Left ventricle myocardium inferior (tissue), 1 donor: ENCODE measurements at places on chromosomes 4 and X. TPM values are rescaled to one million over a fixed set of nuclear protein-coding genes. Genes with fewer than 3 reads are reported as not detected.
A peak's percentile ranks its signal among the peaks of the same experiment; 100 is the strongest.

Gene LRP2BP
- total RNA-seq = 2.8 TPM

Gene SMIM14
- total RNA-seq = 11.4 TPM

Gene AP1S2
- total RNA-seq = 143 TPM

Gene GPM6B
- 4.5 TPM for total RNA-seq

Gene MTNR1A
- not detected for total RNA-seq

Gene ZMAT1
- total RNA-seq = 5.6 TPM

Gene PPID
- total RNA-seq = 39.2 TPM

DNA sequence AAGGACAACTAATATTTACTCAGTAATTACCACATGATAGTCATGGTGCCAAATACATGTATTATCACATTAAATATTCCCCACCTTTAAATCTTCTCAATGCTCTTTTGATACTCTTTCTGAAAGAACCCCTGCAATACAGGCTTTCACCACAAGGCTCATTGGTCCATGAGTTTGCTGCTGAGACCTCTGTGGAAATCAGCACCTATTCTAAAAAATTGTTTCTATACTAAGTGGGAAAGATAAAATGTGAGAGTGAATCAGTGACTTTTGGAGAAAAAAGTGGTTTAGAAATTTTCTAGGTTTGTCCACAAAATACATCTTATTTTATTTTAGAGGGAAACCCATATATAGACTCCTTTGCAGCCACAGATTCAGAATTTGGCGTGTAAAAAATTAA is 257.3 kb downstream of the ZIC3 start:
- H3K4me1 ChIP-seq = no peaks in the 10 kb centered on the region
- DNase-seq = no peak
- no peak overlapping the region for H3K27ac ChIP-seq

- H3K27ac ChIP-seq = peak overlapping the region; percentile 82
- no peak for DNase-seq
- peaks cover 32% of the 10 kb centered on the region for H3K4me1 ChIP-seq
- no peaks in the 10 kb centered on the region for H3K27me3 ChIP-seq
- H3K36me3 ChIP-seq = no peaks in the 10 kb centered on the region
- no peak overlapping the region for H3K4me3 ChIP-seq
Measured at GRCh38 chr4:121594796-121595526, 101.8 kb downstream of the ANXA5 start.

DNA sequence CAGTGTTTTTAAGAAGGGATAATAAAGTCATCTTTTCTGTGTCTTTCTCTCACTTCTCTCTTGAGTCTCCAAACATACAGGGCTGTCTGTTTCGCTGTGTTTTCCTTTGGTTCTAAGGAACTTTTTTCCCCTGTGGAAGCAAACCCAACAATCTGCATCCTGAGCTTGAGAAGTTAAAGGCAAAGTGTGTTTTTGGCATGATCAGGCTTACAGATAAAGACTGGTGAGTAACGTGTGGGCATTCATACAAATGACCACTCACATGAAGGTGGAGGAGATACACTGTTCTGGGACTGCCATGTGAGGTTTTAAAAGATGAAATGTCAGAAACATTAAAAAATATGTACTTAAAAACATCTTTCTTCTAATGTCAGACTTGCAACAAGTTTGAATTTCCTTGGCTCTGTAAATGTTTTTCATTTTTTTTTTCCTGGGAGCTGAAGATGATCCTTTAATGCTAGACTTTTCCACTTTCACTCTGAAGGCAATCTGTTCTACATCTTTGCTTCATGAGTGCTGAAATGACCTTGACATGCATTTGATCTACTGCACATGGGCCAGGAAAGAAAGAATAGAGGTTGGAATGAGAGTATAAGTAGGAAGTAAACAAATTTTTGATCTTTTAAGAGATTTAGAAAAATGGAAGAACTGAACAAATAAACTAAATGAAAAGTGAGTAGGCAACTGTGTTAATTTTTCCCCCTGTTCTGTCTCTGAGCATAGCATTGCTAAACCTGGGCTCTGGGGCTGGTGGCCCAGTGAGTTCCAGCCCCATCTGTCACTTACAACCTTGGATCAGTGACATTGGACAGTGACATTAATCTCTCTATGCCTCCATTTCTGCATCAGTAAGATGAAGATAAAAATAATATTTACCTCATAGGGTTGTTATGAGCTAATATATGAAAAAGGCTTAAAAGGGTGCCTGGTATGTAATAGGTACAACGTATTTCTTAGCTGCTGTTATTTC is 151.1 kb upstream of the TBC1D9 start:
- H3K36me3 ChIP-seq = no peaks in the 10 kb centered on the region
- no peaks in the 10 kb centered on the region for H3K27me3 ChIP-seq
- H3K4me1 ChIP-seq = peaks cover 45% of the 10 kb centered on the region
- no peak overlapping the region for H3K4me3 ChIP-seq

DNA sequence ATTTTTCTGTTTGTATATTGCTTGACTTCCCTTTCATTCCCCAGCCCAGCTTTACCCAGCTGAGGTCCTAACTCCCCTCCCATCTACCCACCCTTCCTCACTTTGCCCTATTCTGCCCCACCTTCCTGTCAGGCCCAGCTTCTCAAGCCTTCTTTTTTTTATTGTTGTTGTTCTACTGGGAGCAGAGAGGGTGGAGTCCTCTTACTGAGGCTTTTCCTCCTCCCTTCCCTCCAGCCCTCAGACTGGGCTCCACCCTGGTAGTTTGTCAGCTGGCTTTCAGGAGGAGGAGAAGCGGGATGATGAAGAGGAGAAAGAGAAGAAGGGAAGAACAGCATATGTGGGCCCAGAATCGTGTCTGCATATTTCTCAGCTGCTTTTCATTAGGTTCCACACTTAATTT is 3.2 kb upstream of the KLF8 start:
- no peaks in the 10 kb centered on the region for H3K27me3 ChIP-seq
- peak overlapping the region; percentile 58 for H3K27ac ChIP-seq
- no peak for DNase-seq
- H3K4me3 ChIP-seq = no peak overlapping the region

DNA sequence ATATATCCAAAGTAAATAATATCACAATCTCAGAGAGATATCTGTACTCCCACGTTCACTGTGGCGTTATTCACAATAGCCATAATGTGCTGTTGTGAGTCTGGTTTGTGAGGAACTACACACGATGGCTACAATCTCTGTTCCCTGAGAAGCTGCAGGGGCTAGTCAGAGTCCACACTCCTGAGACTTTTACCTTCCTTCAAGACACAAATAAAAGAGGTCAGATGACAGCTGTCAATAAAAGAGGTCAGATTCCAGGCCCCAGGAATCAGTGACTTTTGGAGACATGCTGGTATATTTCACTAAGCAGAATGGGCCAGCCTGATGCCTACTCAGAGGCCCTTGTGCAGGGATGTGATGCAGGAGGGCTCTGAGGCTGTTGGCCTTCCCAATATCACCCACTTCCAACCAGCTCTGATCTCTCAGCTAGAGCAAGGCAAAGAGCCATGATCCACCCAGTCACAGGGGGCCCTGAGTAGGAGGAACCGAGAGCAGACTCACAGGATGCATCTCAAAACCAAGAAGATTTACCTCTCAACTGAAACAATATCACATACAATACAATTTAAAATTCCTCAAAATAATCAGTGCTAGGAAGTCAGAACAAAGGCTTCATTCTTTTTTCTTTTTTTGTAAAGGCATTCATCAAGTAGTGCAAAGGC is 13.8 kb downstream of the FRYL start:
- no peak for DNase-seq
- no peaks in the 10 kb centered on the region for H3K36me3 ChIP-seq
- H3K4me3 ChIP-seq = no peak overlapping the region
- H3K4me1 ChIP-seq = peaks cover 62% of the 10 kb centered on the region
- H3K27me3 ChIP-seq = no peaks in the 10 kb centered on the region

DNA sequence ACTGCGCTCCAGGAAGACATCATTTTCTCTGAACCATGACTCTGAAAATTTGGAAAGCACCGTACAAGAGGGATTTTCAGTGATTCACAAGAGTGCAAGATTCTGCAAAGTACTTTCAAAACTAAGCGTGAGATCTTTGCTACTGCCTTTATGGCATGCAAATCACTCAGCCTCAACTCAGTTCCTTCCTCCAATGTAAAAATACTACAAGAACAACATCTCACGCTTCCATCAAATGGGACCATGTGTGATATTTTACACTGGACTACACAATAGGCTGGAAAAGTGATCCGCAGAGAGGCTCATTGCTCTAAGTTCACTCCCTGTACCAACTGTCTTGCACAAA is 674 bp upstream of the IL15 start:
- no peaks in the 10 kb centered on the region for H3K27me3 ChIP-seq
- no peak for DNase-seq
- peak overlapping the region; percentile 85 for H3K4me3 ChIP-seq
- H3K36me3 ChIP-seq = no peaks in the 10 kb centered on the region
- H3K4me1 ChIP-seq = peaks cover 34% of the 10 kb centered on the region

GRCh38 chrX:15170927-15171326 is 99.0 kb downstream of the ASB9 start:
- H3K36me3 ChIP-seq = no peaks in the 10 kb centered on the region
- H3K4me1 ChIP-seq = no peaks in the 10 kb centered on the region
- H3K27ac ChIP-seq = no peak overlapping the region

- H3K36me3 ChIP-seq = no peaks in the 10 kb centered on the region
- H3K4me1 ChIP-seq = peaks cover 15% of the 10 kb centered on the region
- H3K27me3 ChIP-seq = no peaks in the 10 kb centered on the region
- no peak for DNase-seq
Measured at GRCh38 chr4:38166082-38166481, 205.9 kb downstream of the PTTG2 start.

GRCh38 chr4:52574036-52574435 is 85.1 kb downstream of the USP46 start:
- H3K4me1 ChIP-seq = peaks cover 13% of the 10 kb centered on the region
- no peak for DNase-seq
- H3K27me3 ChIP-seq = no peaks in the 10 kb centered on the region
- H3K27ac ChIP-seq = peak overlapping the region; percentile 18
- no peak overlapping the region for H3K4me3 ChIP-seq

DNA sequence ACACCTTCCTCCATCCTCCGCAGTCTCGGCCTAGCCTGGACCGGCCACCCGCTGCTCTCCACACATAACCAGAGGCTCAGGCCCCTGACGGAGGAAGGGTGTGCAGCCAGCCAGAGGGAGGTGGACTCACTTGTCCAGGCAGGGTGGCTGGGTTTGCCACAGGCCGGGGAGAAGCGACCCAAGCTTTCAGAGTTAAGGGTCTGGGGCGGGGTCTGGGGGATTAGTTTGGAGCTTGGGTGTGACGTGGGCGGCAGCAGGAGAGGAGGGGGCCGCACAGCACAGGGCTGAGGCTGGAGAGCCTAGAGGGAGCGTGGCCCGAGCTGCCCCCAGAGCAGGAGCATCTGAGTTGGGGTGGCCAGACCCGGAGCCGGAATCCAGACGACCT is 22.4 kb upstream of the CPLX1 start:
- no peak overlapping the region for H3K4me3 ChIP-seq
- no peak overlapping the region for H3K27ac ChIP-seq
- H3K36me3 ChIP-seq = peaks cover 49% of the 10 kb centered on the region

- no peaks in the 10 kb centered on the region for H3K27me3 ChIP-seq
- no peak overlapping the region for H3K27ac ChIP-seq
- no peak for DNase-seq
- H3K4me3 ChIP-seq = no peak overlapping the region
- no peaks in the 10 kb centered on the region for H3K4me1 ChIP-seq
Measured at GRCh38 chr4:186887291-186887700, 163.6 kb upstream of the FAT1 start.

- no peaks in the 10 kb centered on the region for H3K27me3 ChIP-seq
- no peak for DNase-seq
- no peak overlapping the region for H3K27ac ChIP-seq
- H3K4me3 ChIP-seq = no peak overlapping the region
- H3K36me3 ChIP-seq = peaks cover 29% of the 10 kb centered on the region
Measured at GRCh38 chr4:25320336-25320735, 7.8 kb downstream of the ZCCHC4 start.

DNA sequence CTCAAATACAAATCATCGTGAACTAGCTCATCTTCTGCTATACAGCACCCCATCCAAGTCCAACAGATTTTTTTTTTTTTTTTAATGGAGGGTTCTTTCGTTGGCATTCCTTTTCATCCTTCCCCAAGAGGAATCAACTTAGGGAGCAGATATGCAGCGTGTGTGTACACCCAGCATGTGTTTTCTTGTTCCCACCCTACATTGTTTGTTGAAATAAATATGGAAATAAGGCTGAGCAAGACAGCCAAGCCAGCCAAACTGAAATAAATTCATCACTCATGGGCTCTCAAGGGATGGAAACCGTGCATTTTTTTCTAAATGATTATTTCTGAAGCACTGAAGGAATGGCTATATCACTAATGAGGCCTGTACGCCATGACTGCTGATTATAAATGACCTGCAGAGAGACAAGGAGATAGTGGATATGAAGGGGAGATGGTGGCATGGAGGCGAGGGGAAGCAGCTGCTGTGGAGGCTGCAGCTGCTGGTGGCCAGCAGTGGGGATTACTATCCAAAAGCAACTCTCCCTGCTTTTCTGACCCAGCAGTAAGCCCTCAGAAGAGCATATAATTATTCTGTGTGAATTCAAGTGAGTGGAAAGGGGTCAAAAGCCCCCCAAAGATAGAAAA is 173.9 kb downstream of the MGST2 start:
- H3K27me3 ChIP-seq = no peaks in the 10 kb centered on the region
- no peak overlapping the region for H3K27ac ChIP-seq
- no peaks in the 10 kb centered on the region for H3K36me3 ChIP-seq
- peaks cover 30% of the 10 kb centered on the region for H3K4me1 ChIP-seq
- DNase-seq = no peak
- no peak overlapping the region for H3K4me3 ChIP-seq
